Psoas muscle (tissue), 8 donors: ENCODE measurements at places on chromosomes 4 and X. TPM values are rescaled to one million over a fixed set of nuclear protein-coding genes. Genes with fewer than 3 reads are reported as not detected.

DNA sequence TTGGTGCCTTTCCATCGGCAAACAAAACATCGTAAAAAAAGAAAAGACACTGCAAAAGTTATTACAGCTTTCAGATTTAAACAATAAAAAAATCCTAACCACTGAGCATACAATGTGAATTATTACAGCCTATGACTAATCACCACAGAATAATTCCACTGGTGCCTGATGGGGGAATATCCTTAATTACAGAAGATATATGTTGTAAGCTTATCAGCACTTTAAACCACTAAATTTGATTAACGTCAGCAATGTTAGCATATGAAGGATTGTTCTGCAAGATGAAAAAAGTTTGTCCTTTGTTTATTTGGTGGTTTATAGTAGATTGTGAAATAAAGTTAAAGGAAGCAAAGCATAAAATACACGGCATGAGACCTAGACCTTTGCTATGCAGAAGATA is 210.2 kb upstream of the ADAMTS3 start:
- no peak overlapping the region for H3K27ac ChIP-seq
- no peaks in the 10 kb centered on the region for H3K36me3 ChIP-seq
- no peak for DNase-seq
- H3K4me3 ChIP-seq: no peak overlapping the region

Gene MAGEB5
- total RNA-seq: not detected

Gene PRKG2
- not detected for total RNA-seq

GRCh38 chrX:118975831-118976598 is 1.6 kb downstream of the LONRF3 start:
- peak overlapping the region; percentile 97 for H3K27ac ChIP-seq
- peaks cover 15% of the 10 kb centered on the region for H3K27me3 ChIP-seq
- H3K4me3 ChIP-seq: peak overlapping the region; percentile 85

GRCh38 chr4:156941940-156942548 is 29.6 kb downstream of the PDGFC start:
- peaks cover 32% of the 10 kb centered on the region for H3K4me1 ChIP-seq
- no peaks in the 10 kb centered on the region for H3K36me3 ChIP-seq
- peak overlapping the region; percentile 38 for H3K27ac ChIP-seq
- no peaks in the 10 kb centered on the region for H3K27me3 ChIP-seq
- H3K4me3 ChIP-seq: peak overlapping the region; percentile 46
- DNase-seq: no peak

Gene CSAG1
- not detected for total RNA-seq

Gene GK
- 3.3 TPM for total RNA-seq

GRCh38 chr4:28421221-28421620 is 1560.6 kb downstream of the STIM2 start:
- H3K4me1 ChIP-seq: no peaks in the 10 kb centered on the region
- no peaks in the 10 kb centered on the region for H3K27me3 ChIP-seq
- H3K4me3 ChIP-seq: no peak overlapping the region
- no peak for DNase-seq
- no peaks in the 10 kb centered on the region for H3K36me3 ChIP-seq
- no peak overlapping the region for H3K27ac ChIP-seq

- no peak overlapping the region for H3K27ac ChIP-seq
- H3K4me3 ChIP-seq: no peak overlapping the region
- DNase-seq: no peak
These were observed 124.9 kb upstream of the ZCCHC13 start for GRCh38 chrX:74179071-74179470.

GRCh38 chr4:173991316-173991715 is 292.2 kb downstream of the FBXO8 start:
- H3K4me3 ChIP-seq: no peak overlapping the region
- DNase-seq: no peak
- H3K4me1 ChIP-seq: no peaks in the 10 kb centered on the region
- no peaks in the 10 kb centered on the region for H3K36me3 ChIP-seq
- H3K27me3 ChIP-seq: no peaks in the 10 kb centered on the region

- no peak overlapping the region for H3K4me3 ChIP-seq
- no peaks in the 10 kb centered on the region for H3K36me3 ChIP-seq
- H3K27me3 ChIP-seq: no peaks in the 10 kb centered on the region
These were observed 169.9 kb upstream of the RBPJ start for GRCh38 chr4:26150948-26151347.

DNA sequence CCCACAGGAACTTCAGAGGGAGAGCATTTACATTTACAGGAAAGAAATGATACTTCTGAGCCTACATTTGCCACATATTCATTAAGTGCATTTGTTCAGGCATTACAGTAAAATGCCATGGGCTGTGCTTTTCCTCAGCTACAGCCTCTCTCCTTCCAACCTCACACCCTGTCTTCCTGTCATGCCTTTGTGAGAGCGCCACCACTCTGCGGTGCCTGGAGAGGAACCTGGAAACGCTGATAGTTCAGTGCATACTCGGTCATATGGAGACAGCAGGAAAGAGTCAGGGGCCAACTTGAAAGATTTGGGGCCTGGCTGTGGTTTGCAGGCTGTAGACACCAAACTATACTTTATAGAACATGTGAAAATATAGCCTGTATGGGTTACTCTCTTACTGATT is 40.5 kb downstream of the NFKB1 start:
- DNase-seq: no peak
- peaks cover 15% of the 10 kb centered on the region for H3K4me1 ChIP-seq
- H3K4me3 ChIP-seq: no peak overlapping the region
- no peaks in the 10 kb centered on the region for H3K27me3 ChIP-seq

DNA sequence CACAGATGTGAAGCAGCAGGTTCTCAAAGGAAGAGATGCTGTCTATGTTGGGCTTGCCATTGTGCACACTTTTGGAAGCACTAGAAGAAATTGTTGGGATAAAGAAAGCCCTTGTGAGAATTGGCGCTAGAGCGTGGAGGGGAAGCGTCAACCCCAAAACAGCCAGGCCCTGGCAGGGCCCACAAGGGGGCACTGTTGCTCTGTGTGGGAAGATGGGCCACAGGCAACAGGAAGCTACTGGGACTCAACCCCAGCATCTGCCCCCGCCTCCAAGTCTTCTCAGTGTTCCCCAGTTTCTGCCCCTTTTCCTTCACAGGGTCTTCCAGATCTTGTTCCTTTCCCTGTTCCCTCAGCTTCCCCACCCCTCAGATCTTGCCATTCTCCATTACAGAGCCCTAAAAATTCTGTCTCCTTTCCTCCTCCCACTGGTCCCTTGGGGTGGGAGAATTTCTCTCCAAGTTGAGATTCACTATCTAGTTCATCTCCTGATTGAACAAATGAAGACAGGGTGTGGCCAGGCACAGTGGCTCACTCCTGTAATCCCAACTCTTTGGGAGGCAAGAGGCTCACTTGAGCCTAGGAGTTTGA is 85.5 kb downstream of the STARD8 start:
- no peaks in the 10 kb centered on the region for H3K36me3 ChIP-seq
- H3K27ac ChIP-seq: no peak overlapping the region
- no peaks in the 10 kb centered on the region for H3K27me3 ChIP-seq

DNA sequence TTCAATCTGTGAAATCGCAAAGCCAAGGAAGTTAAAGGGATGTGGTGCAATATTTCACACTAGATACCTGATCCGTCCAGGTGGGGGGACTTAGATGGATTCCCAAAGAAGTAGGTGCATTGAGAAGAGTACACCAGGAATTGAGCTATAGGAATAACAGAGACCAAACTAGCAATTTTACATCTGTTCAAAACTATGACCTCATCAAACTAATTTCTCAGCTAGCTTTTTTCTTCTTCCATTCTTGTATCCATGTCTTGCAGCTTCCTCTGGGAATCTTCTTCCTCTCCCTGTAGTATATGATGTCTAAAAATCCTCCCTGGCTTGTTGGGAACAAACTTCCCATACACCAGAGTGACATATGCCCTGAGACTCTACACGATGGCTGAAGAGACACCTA is 51.0 kb upstream of the PTPN13 start:
- peaks cover 5% of the 10 kb centered on the region for H3K27me3 ChIP-seq
- no peaks in the 10 kb centered on the region for H3K36me3 ChIP-seq
- H3K4me3 ChIP-seq: no peak overlapping the region
- H3K27ac ChIP-seq: no peak overlapping the region

Gene RAB33A
- total RNA-seq: 0.21 TPM

DNA sequence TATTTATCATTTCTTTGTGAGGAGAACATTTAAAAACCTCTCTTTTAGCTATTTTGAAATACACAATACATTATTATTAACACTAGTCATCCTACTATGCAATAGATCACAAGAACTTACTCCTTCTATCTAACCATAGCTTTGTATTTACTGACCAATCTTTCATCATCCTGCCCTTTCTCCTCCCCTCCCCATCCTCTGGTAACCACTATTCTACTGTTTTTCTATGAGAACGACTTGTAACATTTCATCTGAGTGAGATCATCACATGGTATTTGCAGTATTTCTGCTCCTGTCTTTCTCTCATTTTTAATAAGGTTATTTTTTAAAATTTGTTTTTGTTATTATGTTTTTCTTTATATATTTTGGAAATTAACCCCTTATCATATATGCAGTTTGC is 331.8 kb downstream of the TEX13C start:
- H3K4me3 ChIP-seq: no peak overlapping the region
- H3K27me3 ChIP-seq: no peaks in the 10 kb centered on the region
- no peak overlapping the region for H3K27ac ChIP-seq
- no peaks in the 10 kb centered on the region for H3K4me1 ChIP-seq
- no peak for DNase-seq

- DNase-seq: no peak
- peaks cover 77% of the 10 kb centered on the region for H3K36me3 ChIP-seq
- H3K4me3 ChIP-seq: no peak overlapping the region
- H3K27me3 ChIP-seq: no peaks in the 10 kb centered on the region
- no peaks in the 10 kb centered on the region for H3K4me1 ChIP-seq
These were observed 101.5 kb upstream of the AFAP1 start for GRCh38 chr4:8041172-8041571.

- H3K27ac ChIP-seq: no peak overlapping the region
- no peaks in the 10 kb centered on the region for H3K27me3 ChIP-seq
- DNase-seq: no peak
These were observed 373.4 kb downstream of the PRDM5 start for GRCh38 chr4:120549011-120549570.

DNA sequence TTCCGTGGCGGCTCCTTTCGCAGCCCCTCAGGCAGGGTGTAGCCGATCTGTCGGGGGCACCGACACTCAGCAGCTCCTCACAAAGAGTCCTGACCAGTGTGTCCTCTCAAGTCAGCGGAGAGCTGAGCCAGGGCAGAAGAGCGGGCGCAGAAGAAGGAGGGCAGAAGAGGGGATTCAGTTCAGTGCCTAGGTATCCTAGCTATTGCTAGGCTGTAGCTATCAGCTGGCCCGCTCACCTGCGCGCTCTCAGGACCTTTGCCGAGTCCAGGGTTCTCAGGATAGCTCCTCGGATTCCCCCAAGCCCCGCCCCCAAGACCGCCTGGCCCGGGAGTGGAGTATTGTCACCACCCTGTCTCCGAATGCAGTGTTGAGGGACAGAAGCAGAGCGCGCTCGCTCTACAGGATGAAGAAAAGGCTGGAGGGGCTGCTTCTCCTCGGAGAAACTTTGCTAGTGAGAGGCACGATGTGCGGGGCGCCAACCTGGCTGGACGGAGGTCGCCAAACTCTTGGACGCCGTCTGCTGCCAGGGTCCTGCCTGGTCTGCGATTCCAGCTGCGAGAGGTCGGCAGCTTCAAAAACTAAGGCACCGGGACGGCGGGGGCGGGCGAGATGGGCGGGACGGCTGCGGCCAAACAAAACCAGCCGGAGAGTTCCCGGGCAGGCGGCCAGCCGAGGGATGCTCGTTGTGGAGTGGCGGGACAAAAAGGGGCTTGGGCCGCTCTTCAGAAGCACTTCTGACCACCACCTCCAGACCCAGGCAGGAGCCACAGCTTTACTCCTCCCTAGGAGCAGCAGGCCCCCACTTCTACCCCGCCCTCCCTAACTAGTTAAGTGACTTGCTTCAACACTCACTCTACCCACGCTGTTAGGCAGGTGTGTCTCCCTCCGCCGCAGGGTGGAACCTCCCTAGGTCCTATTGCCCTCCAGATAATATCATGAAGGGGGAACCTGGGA is at the start of gene XKRX:
TSS of gene XKRX (minus strand) at position 258 of the 954 bp plus-strand sequence. CDS start 613 bp downstream, outside the sequence.
- H3K27me3 ChIP-seq: no peaks in the 10 kb centered on the region
- H3K36me3 ChIP-seq: no peaks in the 10 kb centered on the region
- no peaks in the 10 kb centered on the region for H3K4me1 ChIP-seq
- DNase-seq: peak; percentile 31
- H3K27ac ChIP-seq: no peak within 1 kb of the TSS

Gene MGST2
- 54.1 TPM for total RNA-seq

Gene RTL3
- total RNA-seq: not detected

Gene MAPK10
- total RNA-seq: 7.6 TPM

Gene SPANXA1
- total RNA-seq: not detected

Gene LAMP2
- total RNA-seq: 107 TPM

DNA sequence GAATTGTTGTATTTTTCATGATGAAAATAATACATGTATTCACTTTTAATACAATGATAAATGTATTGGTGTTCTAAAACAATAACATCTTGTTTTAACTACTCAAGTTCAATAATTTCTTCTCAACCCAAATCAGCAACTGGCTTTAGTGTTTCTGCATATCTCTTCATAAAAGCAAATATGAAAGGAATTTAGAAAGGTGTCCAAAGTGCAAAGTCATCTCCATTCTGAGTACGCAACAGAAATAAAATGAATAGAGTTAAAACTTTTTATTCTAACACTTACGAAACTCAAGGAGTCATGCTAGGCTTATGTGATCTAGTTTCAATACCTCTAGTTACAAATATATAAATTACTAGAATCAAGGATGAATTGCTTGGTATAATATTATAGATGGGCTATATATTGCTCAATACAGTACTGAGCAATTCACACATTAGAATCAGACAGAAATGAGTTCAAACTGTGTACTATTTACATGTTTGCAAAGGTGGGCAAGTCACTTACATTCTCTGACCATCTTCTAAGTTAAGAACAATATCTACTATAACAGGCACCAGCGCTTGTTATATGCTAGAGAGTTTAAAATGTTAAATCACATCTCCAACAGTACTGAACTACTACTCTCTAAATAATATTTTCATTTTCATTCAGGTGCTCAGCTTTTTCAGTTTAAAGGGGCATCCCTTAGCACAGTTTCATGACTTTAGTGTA is 51.5 kb downstream of the PPA2 start:
- DNase-seq: no peak
- H3K27me3 ChIP-seq: no peaks in the 10 kb centered on the region
- peaks cover 33% of the 10 kb centered on the region for H3K36me3 ChIP-seq
- no peak overlapping the region for H3K4me3 ChIP-seq
- no peaks in the 10 kb centered on the region for H3K4me1 ChIP-seq
- no peak overlapping the region for H3K27ac ChIP-seq

Gene CXXC4
- total RNA-seq: 0.08 TPM

DNA sequence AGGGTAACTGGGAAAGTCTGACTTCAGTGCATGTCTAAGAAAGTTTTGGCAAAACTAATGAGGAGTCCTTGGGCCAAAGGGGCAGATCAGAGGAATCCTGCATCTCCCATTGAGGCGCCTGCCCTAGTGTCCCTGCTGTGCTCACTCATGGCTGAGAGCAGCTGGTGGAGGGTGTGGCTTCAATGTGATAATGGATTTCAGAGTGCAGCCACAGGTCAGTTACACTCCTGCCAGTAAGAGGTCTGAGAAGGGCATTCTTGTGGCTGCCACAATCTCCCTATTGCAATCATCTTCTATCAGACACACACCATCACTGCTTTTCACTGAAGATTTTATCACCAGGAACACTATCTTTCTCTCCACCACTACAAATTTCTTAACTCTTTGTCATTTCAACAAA is 457.1 kb downstream of the MID1IP1 start:
- H3K36me3 ChIP-seq: no peaks in the 10 kb centered on the region
- H3K4me1 ChIP-seq: no peaks in the 10 kb centered on the region
- no peak for DNase-seq
- no peak overlapping the region for H3K27ac ChIP-seq
- H3K27me3 ChIP-seq: no peaks in the 10 kb centered on the region
